ENCODE measurements at places on chromosomes 11 and 22. TPM values are rescaled to one million over a fixed set of nuclear protein-coding genes. Genes with fewer than 3 reads are reported as not detected.

Gene ANAPC15
- total RNA-seq, result 108 TPM

Gene MYRF
- total RNA-seq, result 1.6 TPM

Gene NAALAD2
- total RNA-seq, result not detected

Gene PHLDA2
- 4.4 TPM for total RNA-seq

Gene PGA5
- total RNA-seq, result not detected

Gene MS4A6A
- not detected for total RNA-seq

Gene TRPM5
- total RNA-seq, result not detected

Gene FAM83F
- total RNA-seq, result not detected

Gene CRYBB2
- not detected for total RNA-seq

Measured in IMR-90 (cell line).